T follicular helper cell (primary cell): ENCODE measurements at places on chromosomes 6 and 20.

DNA sequence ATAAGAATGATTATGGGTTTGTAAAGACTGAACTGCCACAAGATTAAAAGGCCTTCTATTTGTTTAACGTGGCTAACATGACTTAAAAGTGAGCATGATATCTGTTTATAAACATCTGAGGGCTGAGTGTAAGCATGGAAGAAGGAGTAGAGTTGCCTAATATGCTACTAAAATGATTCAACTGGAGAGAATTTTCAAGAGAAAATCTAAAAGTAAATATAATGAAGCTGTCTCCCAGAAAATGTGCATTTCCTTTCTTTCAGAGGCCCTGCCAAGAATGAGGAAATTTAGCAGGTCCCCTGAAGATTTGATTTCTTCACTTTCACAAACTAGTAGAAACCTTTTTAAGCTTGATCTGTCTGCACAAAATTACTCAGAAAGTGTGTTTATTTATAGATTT lies 4.2 kb upstream of the EYA4 start:
- DNase-seq, result no peak

DNA sequence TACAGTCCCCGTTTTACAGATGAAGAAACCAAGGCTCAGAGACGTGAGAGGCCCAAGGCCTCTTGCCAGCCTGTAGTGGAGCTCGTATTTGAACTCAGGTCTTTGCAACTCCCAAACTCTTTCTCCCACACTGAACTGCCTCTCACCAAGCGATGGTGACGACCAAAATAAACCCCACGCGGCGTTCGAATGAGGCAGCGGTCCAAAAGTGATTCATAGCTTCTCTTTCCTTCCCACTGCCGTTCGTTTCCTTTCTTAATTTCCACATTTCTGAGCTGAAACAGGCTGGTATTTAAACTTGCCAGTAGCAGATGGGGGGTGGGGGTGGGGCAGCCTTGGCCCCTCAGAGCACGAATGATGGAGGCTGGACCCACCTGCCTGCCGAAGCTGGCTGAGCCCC lies 252.9 kb upstream of the KCNG1 start:
- no peak for DNase-seq

- no peak for DNase-seq
Measured at GRCh38 chr6:19312241-19312978, 524.8 kb upstream of the ID4 start.

GRCh38 chr20:36532388-36532787 lies 8.9 kb upstream of the MYL9 start:
- no peak for DNase-seq

GRCh38 chr6:41347378-41348050 lies 12.1 kb downstream of the NCR2 start:
- DNase-seq, result no peak

- no peak for DNase-seq
Measured at GRCh38 chr6:18973251-18973650, 586.1 kb downstream of the RNF144B start.

DNA sequence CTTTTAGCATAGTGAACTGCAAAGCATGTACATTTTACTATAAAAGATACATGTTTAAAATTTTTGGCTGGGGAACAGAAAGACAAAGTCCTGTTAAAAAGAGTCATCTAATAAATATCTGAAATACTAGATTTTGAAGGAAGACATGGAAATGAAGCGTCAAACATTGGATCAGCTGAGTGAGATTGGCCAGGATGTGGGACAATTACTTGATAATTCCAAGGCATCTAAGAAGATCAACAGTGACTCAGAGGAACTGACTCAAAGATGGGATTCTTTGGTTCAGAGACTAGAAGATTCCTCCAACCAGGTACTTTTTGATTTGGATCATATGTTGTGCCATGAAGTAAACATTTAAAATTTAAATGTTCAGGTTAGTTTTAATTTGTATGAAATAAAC lies 162.3 kb downstream of the UTRN start:
- DNase-seq, result no peak

DNA sequence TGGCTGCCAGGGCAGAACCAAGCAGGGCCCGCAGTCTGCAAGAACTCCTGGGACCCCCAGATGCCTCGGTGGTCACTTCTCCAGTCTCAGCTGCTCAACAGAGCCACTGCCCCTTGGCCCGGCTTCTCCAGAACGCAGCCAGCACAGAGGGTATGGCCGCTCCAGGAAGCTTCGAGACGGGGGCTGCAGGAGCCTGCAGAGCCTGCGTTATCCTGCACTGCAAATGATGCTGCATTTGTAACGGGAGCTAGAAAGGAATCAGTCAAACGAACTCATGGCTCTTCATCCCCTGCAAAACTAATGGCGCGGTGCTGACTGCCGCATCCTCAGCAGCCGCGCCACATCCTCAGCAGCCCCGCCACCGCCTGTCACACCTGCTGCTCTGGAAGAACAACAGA lies 254.9 kb downstream of the TAF4 start:
- no peak for DNase-seq

DNA sequence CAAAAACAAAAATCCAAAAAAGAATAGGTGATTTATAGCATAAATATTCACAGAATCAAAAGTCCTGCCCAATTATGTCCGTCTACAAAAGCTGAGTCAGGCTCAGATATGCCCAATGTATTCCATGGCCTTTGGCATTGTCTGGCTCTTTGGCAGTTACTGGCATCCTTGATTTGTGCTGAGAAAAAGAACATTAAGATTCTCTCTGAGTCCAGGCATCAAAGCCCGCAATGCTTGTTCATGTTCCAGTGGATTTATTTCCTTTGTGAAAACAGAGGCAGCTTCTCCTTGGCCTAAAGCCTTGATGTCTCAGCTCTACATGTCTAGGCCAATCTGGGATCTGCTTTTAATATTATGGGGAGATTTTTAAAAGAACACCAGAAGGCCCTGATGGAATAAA lies 76.1 kb upstream of the SLC4A11 start:
- DNase-seq, result no peak

GRCh38 chr6:47102331-47102730 lies 60.2 kb upstream of the ADGRF1 start:
- no peak for DNase-seq

GRCh38 chr6:3911614-3912336 lies 62.6 kb downstream of the FAM50B start:
- DNase-seq, result no peak

DNA sequence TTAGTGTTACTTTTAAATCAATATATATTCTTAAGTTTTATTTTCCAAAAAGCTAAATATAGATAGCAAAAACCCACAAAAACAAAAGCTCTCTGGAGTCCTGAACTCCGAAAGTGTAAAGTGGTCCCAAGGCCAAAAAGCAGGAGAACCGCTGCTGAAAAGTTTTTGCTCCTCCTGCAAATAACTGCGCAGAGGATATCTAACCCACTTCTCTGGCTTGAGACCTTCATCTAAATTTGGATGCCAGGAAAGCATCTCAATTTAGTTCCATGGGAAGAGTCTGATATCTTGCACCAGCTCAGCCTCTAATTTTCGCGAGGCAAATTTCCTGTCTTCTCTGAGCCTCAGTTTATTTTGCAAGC lies 523 bp downstream of the MRPS10 start:
- DNase-seq, result no peak

DNA sequence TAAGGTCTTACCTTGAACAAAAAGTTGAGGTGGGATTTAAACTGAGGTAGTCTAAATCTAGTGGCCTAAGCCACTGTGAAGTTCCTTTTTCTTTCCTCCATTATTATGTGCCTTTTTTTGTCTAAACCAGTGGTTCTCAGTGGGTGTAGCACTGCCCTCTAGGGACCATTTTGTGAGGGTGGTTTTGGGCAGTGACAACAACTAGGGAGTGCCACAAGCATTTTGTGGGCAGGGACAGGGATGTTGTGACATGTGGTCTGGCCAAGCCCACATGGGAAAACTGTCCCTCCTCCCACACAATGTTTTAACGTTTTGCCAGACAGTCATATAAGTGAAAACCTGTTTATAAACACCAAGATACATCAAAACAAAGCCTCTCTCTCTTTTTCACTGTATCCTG lies 899.4 kb upstream of the FLRT3 start:
- DNase-seq, result no peak

DNA sequence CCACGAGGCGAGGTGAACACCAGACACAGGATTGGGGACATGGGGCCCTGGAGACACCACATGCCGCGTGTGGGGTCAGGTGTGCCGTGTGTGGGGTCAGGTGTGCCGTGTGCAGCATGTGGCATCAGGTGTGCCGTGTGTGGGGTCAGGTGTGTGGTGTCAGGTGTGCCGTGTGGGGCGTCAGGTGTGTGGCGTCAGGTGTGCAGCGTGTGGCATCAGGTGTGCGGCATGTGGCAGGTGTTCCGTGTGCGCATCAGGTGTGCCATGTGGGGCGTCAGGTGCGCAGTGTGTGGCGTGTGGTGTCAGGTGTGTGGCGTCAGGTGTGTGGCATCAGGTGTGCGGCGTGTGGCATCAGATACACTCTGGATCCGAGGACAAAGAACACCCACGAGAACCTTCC lies 77.9 kb downstream of the WDR27 start:
- no peak for DNase-seq

GRCh38 chr6:139265512-139266190 lies 26.1 kb downstream of the TXLNB start:
- no peak for DNase-seq

GRCh38 chr20:38799203-38799602 lies 6.3 kb upstream of the PPP1R16B start:
- DNase-seq, result no peak

- DNase-seq, result no peak
Measured at GRCh38 chr6:168152306-168152963, 73.4 kb upstream of the FRMD1 start.

DNA sequence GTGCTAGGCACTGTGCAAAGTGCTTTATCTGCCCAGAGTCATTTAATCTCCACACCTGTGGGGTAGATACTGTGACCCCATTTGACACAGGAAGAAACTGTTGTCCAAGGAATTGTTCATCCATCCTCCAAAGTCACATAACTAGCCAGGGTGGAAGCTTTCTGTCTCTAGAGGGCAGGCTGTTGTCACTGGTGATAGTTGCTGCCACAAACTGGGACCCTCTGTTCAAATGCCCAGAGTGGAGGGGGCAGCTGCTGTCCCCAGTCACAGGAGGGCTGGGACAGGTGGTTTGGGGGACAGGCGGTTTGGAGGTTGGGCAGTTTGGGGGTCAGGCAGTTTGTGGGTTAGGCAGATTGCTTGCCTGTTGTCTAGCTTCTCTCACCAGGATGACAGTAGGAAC lies 16.1 kb upstream of the TMEM242 start:
- DNase-seq, result no peak

DNA sequence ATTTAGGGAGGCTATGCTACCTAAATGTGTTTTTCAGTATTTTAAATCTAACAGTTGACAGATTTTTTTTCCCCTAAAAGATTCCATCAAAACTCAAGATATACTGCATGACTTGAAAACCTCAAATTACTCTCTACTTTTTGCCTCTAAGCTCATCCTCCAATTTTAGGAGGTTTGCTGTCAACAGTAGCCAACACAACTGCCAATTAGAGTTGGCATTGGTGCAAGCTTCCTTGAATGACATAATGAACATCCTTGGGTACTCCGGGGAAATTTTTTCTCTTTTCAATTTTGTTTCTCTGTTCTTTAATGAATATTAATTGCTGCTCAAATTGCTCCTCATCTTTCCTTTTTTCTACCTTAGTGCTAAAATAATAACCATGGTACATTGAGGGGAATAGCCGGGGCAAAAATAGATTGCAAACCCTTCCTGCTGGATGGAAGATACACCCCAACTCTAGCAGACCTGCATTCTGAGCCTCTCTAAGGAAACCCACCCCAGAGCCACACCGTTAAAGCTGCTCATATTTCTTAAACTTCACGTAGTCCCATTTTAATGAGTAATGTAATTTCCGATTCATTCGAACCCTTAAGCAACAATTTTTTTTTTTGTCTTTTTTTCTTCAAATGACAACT lies 34.3 kb downstream of the SLC22A23 start:
- no peak for DNase-seq

- DNase-seq, result no peak
Measured at GRCh38 chr6:126548300-126548699, 208.4 kb downstream of the CENPW start.

GRCh38 chr20:32240205-32240604 lies 32.5 kb downstream of the POFUT1 start:
- no peak for DNase-seq

DNA sequence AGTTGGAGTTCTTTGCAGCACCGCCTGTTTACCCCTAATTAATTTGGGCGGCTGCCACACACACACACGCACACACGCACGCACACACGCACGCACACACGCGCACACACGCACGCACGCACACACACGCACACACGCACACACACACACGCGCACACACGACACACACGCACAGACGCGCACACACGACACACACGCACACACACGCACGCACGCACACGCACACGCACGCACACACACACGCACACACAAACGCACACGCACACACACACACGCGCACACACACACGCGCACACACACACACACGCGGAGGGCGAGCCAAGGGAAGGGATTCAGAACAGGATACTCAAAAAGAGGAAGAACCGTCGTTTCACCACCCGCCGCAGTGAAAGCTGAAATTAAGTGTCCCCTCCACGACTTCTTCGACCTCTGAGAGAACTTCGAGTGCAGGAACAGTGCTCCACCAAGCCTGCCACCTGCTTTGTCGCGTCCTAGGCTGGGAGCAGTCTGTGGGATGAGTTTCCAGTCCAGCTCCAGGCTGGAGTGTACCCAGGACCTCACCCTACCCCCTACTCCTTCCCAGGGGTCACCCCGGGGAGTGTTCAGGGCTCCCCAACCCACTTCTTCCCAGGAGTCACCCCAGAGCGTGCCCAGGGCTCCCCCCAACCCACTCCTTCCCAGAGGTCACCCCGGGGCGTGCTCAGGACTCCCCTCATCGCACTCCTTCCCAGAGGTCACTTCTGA lies 1.1 kb downstream of the RNASET2 start:
- DNase-seq, result no peak

DNA sequence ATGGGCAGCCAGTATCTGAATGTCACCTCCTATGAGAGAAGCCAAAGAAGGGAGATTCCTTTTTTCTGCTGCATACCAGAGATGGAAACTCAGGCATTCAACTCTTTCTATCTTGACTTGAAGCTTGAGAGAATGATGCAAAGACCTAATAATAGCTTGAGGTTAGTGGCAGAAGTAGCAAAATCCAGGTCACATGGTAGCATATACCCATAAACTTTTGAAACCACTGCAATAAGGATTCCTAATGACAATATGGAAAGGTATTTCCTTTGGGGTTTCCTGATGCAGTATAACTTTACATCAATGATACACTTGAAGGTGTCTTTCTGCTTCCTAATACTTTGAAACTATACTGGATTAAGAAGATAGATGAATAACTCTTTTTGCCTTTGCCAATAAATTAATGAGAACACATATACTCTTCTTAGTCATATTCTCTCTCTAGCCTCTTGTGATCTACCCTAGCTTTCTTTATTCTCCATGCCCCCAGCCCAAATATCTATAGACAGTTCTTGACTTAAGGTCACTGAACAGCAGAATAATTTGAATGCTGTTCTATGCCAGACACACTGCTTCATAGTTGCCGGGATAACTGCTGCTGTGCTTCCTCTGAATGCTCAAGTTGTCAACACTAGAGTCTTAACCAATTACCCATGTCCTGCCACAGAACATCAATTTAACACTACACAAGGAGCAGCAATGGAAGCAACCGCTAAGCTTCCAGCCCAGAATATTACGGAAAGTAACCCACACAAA lies 155.5 kb upstream of the SIM1 start:
- no peak for DNase-seq

- peak; percentile 73 for DNase-seq
Measured at GRCh38 chr20:5529331-5530148, 212.8 kb upstream of the PROKR2 start.
